ENCODE measurements at places on chromosomes 1 and 21.

GRCh38 chr1:226360106-226360746 lies 47.7 kb downstream of the PARP1 start:
- DNase-seq = no peak

DNA sequence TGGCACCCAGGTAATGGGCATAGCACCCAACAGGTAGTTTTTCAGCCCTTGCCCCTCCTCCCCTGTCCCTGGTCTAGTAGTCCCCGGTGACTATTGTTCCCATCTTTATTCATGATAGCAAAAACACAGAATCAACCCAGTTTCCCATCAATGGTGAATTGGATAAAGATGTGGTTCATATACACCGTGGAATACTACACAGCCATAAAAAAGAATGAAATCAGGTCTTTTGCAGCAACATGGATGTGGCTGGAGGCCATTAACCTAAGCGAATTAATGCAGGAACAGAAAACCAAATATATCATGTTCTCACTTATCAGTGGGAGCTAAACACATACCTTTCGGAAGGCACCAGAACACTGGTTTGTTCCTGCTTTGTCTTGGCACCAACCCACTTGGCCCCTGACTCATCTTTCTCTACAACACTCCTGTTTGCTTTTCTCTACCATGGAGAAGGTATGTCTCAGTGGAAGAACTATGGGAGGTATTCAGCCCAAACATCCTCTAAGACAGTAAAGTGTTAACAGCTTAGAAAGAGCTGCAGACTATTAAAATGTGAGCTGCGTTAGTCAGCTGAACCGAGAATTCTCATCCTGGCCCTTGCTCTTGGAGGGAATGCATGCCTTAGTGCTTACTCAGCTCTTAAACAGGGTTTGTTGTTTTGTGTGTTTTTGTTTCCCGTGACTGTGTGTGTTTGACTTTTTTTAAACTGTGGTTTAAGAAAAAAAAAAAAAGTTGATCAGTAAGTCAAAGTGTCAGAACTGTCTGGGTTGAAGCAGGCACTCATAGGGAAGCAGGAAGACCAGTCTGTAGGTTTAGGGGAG lies 203.0 kb downstream of the TOMM20 start:
- DNase-seq = no peak

GRCh38 chr1:25435397-25436108 lies 4.9 kb downstream of the MACO1 start:
- DNase-seq = no peak

DNA sequence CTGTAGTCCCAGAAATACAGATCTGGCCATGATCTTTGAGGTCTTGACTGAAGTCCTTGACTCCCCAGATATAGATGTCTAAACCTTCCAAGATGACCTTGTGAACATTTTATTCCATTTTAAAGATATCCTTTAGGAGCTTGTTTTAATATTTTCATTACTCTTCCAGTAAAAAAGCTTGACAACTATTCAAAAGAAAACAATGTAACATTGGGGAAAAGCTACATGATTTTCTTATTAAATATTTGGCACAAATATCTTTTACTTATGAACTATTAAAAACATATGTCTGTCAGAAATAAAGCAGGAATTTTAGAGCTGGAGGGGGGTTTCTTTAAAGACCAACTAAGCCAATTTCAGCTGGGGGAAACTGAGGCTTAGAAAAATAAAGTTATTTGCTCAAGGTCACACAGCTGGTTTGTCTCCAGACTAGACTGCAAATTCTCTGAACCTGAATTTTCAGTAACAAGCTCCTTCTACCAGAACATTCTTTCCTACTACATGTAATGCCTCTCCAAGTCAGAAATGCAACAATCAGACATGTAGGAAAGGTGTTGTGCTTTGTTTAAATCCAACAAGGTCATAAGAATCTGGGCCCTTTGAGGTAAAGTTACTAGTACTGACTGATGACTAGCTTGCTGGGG lies 67.0 kb upstream of the PTCH2 start:
- DNase-seq = no peak

DNA sequence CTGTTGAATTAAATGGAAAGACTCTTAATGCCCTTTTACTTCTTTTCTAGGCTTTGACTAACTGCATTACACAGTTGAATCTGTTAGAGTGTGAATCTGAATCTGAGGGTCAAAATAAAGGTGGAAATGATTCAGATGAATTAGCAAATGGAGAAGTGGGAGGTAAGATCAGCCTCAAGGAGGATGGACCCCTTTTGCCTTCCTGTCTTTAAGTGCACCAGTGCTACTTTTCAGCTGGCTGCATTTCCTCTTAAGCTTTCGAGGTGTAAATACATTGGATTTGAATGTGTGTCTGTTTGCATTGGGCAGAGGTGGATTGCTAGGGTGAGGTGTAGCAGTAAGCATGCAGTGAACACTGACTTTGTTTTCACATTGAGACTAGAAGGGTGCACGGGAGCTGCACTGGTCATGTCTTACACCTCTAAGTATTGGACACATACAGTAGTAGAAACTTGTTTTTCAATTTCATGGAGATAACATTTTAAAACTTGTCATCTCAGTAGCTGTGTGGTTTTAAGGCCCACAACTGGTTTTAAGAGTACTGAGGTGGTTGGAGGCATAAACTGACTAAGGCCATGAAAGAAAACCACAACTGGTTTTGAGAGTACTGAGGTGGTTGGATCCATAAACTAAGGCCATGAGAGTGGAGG lies 35.4 kb downstream of the MIA3 start:
- no peak for DNase-seq

DNA sequence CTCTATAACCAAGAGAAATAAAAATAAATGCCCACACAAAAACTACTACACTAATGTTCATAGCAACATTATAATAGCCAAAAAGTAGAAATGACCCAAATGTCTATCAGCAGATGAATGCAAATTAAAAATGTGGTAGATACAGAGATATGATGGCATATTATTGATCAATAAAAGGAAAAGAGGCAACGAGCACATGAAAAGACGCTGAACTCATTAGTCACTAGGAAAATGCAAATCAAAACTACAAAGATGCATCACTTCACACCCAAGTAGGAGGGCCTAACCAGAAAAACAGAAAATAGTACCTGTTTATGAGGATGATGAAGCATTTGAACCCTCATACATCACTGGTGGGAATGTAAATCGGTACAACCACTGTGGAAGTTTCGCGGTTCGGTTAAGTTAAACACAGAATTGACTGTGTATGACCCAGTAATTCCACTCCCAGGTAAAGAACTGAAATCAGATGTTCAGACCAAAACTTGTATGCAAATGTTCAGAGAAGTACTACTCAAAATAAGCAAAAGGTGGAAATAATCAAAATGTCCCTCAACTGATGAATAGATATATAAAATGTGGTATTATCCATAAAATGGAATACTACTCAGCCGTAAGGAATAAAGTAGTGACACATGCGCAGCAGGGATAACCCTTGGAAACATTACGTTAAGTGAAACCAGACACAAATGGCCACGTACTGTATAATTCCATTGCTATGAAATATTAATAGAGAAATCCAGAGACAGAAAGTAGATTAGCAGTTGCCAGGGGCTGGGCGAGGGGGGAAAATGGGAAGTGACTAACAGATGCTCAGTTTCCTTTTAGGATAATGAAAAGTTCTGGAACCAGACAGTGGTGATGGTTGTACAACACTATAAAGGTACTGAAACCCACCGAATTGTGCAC lies 3.1 kb downstream of the USP48 start:
- no peak for DNase-seq

GRCh38 chr1:35577071-35577998 lies 4.2 kb downstream of the TFAP2E start:
- DNase-seq = no peak

- DNase-seq = no peak
These were observed 10.0 kb upstream of the IGSF3 start for GRCh38 chr1:116677474-116678062.

DNA sequence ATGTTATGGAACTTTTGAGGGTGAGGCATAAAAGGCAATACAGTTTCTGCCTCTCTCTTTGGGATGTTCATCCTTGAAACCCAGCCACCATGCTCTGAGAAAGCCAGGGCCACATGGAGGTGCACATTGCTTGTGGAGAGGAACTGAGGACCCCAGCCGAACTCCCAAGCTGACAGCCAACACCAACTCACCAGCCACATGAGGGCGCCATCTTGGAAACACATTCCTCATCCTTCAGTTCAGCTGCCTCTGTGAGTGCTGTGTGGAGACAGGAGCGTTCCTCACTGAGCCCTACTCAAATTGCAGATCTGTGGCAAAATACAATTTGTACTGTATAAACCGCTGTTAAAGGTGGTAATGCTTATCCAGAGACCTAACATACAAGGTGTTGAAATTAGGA lies 137.5 kb downstream of the GABPA start:
- no peak for DNase-seq

DNA sequence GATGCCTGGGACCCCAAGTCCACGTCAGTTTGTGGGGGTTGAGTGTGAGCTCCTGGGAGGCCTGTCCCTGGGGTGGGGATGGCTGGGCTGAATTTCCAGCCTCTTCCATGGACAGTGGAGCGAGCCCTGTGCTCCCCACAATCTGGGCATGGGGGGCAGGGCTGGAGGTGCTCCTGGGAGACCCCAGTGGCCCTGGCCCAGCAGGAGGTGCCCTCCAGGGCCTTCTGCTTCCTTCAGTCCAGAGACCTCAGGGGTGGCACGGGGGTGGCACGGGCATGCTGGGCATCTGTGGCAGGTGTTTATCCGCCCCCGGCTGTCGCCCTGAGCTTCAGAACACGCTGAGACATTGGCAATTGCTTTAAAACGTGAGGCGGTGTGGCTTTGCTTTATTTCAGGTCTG lies 40.9 kb downstream of the MORN1 start:
- no peak for DNase-seq

- DNase-seq = no peak
These were observed 213.2 kb downstream of the USH2A start for GRCh38 chr1:216210081-216210480.

- peak; percentile 45 for DNase-seq
These were observed 193.6 kb downstream of the RPS6KC1 start for GRCh38 chr1:213244664-213245091.

GRCh38 chr1:86436041-86436440 lies 12.1 kb downstream of the CLCA2 start:
- DNase-seq = no peak

DNA sequence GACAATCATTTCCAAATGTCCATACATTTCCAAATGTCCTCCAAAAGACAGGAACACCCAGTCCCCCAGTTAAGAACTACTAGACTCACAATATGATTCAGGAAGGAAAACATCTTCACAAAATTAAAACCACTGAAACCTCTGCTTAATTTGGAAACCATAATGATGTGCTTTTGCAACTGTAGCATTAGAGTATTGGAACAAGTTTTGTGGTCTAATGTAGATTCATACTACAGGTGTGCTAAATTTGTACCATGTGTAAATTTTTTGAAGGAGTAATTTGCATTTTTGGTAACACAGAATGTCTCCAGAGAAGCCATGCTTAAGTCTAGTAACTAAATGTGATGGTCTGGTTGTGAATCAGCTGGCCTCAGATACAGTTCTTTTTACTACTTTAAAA lies 129.6 kb downstream of the DPYD start:
- DNase-seq = no peak

- DNase-seq = peak; percentile 29
These were observed 36.5 kb upstream of the TRAPPC10 start for GRCh38 chr21:43975469-43976098.

DNA sequence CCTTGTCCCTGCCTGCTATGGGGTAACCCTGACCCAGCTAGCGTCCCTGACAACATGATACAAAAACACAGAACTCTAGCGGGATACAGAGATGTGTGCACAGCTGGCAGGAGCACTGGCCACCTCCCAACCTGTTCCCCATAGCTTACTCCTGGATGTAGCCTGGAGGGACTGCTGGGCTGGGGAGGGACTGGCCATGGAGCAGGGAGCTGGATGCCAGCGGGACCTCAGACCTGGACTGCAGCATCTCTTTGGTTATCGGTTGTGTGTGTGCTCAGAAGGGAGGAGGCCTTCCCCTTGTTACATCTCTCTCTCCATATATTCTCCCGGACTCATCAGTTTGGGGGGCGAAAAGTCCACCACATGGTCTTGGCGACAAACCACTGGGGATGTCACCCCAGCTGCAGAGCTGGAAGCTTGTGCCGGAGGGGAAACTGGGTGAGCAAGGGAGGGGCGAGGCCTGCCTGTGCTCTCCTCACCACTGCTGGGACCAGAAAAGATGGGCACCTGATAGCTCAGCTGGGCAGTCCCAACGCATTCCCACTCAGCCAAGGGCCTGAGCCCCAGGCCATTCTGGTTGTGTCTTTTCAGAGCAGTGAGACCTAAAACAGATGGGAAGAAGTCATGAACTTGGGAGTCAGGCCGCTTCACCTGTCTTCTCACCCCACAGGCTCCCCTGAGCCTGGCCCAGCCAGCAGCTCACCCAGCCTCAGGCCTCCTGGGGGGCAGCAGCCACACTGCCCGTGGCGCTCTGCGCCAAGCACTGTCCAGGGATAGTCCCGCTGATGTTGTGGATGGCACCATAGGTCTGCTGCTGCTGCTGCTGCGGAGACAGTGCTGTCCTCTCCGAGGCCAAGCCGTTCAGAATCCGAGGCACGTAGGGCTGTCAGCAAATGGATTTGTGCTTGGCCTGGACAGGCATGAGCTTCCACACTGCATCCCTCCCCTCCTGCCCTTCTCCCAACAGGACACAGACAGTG lies 35.6 kb downstream of the TMEM63A start:
- no peak for DNase-seq

GRCh38 chr1:107196973-107197562 lies 56.2 kb downstream of the NTNG1 start:
- peak; percentile 2 for DNase-seq

GRCh38 chr1:109609881-109610280 lies 9.5 kb downstream of the GNAT2 start:
- no peak for DNase-seq

- no peak for DNase-seq
These were observed 277.2 kb upstream of the VAMP3 start for GRCh38 chr1:7493711-7494454.

GRCh38 chr1:177007437-177008161 lies 156.9 kb downstream of the ASTN1 start:
- no peak for DNase-seq

GRCh38 chr1:2335721-2336455 lies 55.5 kb downstream of the MORN1 start:
- DNase-seq = peak; percentile 39

- no peak for DNase-seq
These were observed 55.0 kb downstream of the FCRL5 start for GRCh38 chr1:157497284-157497683.

GRCh38 chr1:228416217-228416933 lies at the start of gene TRIM17:
TSS of gene TRIM17 (minus strand) at chr1:228416861. CDS start at chr1:228415072, 1,789 bp downstream.
- DNase-seq = no peak

DNA sequence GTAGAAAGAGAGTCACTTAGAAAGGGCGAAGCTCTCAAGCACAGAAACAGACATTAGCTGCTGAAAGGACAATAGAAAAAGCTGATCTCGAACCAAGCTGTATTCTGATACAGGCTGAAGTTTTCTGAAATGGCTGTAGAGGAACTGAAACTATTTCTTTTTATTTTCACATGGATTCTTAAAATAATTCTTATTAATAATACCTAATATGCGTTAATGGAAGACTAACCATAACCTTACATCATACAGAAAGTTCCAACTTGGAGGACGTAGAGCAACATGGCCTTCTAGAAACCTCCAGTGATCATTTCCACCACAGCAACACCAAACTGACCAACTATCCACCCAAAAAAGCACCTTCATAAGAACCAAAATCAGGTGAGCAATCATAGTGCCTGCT lies 52.8 kb upstream of the ACADM start:
- no peak for DNase-seq
